ENCODE measurements at places on chromosomes 3 and 15.

- no peak for DNase-seq
Measured at GRCh38 chr3:112132554-112132953, 494 bp downstream of the GCSAM start.

DNA sequence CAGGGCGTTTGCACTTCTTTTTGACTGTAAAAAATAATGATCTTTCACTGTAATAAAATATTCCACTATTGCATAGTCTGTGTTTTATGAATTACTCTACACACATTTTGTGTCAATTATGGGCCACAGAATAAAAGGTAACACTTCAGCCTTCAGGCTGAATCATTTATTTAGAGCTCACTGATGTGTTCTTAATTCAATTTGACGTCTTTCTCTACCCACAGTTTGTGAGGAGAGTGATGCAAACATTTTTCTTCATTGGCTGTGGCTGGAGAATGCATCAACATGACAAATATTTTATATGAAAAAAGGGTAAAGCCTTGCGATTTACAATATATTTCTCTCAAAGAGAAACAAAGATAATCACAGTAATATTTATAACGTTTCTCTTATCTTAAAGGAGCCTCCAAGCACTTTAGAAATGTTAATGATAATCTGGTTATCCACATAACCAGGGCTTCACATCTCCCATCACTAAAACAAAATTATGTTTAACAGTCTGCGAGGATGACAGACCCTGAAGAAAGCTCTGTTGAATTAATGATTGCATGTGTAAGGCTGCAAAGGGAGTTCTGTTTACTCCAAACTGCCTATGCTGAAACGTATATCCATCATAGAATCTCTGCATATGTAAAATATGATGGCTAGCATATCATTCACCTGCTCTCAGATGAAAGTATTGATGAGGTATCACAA, 951.3 kb downstream of the ZPLD1 start:
- no peak for DNase-seq

- no peak for DNase-seq
Measured at GRCh38 chr3:99396651-99397275, 241.6 kb upstream of the COL8A1 start.

DNA sequence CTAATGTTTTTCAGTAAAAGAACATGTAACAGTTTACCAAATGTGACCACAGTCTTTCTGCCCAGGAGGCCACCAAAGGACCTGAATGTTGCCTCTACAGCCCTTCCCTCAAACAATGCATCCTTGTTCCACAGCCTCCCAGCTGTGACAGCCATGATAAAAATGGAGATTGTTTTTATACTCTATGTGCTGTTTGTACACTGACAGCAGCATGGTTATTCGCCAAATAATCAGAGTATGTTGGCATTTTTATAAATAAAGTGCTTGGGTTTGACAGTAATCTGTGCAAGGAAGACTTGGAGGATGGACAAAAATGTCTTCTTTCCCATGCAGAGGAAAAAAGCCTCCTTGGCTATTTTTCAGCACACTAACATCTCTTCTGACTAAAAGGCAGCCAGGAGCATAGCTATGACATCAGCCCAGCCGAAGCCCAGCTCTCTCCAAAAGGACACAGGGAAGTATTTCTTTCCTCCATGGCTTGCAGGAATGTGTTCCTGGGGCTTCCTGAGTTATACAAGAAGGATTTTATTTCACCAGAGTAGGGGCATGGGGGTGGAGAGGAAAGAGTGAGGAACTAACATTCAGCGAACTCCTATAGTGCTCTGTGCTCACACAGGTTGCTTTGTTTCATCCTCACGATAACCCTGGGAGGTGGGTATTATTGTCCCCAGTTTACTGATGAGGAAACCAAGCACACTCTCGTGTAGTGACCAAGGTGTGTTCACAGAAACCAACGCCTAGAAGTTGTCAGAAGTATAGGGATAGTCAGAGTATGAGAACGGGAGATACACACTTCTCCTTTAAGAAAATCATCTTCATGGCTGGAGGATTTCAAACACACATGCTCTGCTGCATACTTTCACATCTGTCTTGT, 339.7 kb downstream of the MECOM start:
- no peak for DNase-seq

DNA sequence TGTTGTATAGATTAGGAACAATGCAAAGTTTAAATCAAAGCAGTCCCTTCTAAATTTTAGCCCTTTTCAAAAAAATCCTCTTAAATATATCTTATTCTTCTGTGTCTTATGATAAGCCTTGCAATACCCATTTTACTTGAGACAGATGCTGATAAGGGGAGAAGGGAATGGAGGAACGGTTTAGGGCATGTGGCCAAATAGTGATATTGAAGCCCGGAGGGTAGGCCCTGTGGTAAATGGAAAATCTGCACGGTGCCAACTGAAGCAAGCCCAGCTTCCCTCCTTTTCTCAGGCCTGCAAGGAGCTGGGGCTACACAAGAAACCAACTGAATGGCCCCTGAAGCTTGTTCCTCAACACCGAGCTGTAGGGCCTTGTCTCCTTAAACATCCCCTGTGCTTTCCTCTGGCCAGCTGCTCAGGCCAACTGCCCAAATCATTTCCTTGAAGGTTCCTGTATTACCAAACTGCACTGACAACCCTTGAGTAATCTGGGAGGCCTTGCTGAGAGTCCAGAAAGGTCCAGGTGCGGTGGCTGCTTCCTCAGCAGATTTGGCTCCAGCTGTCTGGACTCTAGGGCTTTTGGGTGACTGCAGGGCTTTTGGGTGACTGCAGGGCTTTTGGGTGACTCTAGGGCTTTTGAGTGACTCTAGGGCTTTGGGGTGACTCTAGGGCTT, 67.2 kb downstream of the NCEH1 start:
- no peak for DNase-seq

- DNase-seq = no peak
Measured at GRCh38 chr3:108494906-108495531, 15.4 kb downstream of the MYH15 start.

DNA sequence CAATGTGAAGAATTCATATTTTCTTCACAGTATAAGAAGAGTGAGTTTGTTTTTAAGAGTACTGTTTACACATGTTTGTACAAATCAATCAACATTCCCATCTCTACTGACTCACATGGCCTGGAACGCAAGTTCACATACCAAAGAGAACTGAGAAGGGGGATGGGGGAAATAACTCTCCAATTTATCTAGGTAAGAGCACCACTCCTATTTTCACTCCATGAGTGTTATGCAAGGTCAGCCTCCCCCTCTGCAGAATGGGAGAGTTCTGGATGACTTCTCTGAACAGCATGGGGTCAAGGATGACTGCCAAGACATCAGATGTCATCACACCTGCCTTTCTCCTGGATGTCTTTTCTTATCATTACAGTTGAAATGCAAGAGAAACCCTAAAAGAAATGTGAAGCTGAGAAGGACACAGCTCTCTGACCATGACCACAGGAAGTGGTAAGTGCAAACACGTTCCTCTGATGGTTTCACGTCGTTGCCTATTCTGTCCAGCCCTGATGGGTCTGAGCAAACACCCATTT, 95.2 kb downstream of the SEMA6D start:
- no peak for DNase-seq

GRCh38 chr15:30929064-30929669, 25.5 kb downstream of the FAN1 start:
- DNase-seq = no peak

DNA sequence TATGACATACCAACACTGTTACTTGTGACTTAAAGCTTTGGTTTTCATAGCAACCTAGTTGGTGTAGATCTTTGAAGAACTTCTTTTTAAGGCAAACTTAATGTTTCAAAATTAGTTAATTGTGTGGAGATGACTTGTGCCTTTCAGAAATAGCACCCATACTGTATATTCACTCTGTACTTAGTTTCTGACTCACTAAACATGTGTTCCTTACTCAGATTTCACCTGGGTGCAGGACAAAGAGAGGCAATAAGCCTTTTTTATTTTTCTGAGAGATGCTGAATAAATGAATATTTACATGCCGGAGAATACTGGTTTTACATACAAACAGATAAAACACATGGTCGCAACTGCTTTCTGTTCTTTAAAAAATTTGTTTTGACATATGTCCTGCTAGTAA, 44.8 kb downstream of the SLC25A26 start:
- DNase-seq = no peak

DNA sequence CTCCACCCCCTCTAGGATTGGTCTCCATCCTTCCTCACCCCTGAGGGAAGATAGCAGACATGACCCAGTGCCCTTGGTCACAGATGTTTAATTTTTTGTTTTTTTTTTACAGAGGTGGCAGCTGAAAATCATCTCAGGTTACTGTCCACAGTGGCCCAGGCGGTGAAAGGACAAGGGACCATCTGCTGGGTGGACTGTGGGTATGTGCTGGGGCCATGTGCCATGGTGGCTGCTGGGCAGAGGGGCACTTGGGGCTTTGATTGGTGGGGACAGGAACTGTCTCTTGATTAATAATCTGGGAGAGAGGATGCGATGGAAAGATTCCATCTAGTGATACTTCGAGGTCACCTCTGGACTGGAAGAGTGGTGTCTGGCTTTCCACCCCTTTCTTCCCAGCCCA, 25.4 kb downstream of the PDIA5 start:
- no peak for DNase-seq

- peak; percentile 48 for DNase-seq
Measured at GRCh38 chr3:69739204-69740102, at the start of gene MITF. Gene MITF (plus strand): TSS chr3:69739464. CDS start chr3:69739598, 134 bp downstream.

DNA sequence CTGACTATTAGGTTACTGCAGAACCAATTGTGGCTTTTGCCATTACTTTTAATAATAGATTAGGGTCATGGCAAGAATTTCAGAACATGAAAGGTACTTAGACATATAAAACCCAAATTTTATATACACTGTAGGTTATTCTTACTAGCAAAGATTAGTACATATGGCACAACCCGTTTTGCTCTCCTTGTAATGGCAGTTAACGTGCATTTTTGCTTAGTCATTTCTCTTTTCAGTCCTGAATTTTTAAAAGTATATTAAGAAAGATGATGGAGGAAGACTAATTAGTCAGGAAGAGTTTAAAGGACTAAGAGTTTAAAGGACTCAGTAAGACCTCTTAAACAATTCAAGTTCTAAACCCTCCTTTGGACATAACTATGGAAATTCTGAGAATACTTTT, 114.0 kb downstream of the PEAK1 start:
- DNase-seq = no peak

DNA sequence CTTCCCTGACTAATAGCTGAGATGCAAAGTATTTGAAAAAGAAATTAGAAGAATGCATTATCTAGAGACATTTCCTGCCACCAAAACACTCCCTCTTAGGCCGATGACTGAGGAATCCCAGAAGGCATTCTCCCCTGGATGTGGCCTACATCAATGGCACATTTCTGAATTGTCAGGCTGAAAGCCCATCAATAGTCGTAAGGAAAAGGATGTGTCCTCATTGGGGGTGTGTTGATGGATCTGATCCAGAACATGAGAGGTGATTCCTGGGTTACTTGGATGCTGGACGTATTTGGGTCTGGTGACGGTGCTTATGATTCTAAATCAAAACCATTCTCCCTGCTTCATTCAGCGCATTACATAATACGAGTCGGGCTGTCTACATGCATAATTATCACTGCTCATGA, 216.9 kb upstream of the CDIN1 start:
- DNase-seq = no peak

- no peak for DNase-seq
Measured at GRCh38 chr15:67850994-67851571, 11.2 kb upstream of the RNU6-1 start.

DNA sequence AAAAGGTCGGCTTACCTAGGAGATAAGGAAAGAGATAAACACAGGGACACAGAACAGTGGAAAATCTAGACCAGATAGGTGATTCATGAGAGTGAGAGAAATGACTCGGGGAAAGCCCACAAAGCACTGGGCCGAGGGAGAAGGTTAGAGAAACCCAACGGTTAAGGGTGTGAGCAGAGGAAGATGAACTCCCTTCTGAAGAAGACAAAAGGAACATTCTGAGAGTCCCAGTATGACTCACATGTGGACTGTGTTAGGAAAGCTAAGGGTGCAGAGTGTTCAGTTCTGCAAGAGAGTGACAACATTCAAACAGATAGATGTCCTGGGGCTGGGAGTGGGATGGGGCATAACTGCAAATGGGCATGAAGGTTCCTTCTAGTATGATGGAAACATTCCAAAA, 83.0 kb downstream of the CNTN3 start:
- DNase-seq = no peak

DNA sequence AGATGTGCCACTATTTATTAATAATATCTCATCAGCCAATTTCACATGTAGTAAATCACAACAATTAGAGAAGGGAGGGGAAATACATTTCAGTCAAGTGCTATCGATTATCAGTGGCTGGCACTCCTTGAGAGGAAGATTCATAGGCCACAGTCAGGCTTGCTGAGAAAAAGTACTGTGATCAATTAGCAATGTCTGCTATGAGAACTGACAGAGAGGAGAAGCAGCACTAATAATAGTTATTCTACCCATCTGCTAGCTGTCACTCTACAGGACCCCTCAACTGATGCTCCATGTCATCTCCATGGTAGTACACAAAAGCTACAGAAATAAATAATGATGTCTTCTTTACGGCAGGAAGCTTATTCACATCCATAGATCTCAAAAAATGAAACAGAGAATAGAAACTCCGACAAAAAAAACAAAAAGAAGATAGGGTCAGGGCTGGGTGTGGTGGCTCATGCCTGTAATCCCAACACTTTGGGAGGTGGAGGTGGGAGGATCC, 351.3 kb downstream of the FOXP1 start:
- no peak for DNase-seq

- DNase-seq = no peak
Measured at GRCh38 chr3:190320594-190321362, 1.5 kb downstream of the CLDN1 start.

- no peak for DNase-seq
Measured at GRCh38 chr3:9862391-9863057, 17.5 kb downstream of the CIDEC start.

DNA sequence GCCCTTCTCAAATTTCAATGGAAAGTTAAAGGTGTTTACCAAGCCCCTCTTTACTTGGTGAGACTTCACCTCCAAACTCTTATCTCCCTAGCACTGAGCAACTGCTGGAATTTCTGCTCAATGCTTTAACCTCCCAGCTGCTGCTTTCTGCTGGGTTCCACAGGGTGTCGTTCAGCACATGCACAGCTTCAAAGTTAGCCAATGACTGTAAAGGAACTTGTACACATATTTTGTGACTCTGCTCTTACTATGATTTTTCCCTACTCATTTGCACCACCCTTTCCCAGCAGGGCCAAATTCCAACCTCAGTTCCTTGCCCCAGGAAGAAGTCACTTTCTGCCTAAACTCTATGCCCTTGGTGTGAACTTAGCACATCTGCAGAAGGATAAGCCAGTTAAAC, 89.7 kb downstream of the ULK4 start:
- DNase-seq = no peak

GRCh38 chr3:150005243-150006112, 34.8 kb upstream of the PFN2 start:
- no peak for DNase-seq

DNA sequence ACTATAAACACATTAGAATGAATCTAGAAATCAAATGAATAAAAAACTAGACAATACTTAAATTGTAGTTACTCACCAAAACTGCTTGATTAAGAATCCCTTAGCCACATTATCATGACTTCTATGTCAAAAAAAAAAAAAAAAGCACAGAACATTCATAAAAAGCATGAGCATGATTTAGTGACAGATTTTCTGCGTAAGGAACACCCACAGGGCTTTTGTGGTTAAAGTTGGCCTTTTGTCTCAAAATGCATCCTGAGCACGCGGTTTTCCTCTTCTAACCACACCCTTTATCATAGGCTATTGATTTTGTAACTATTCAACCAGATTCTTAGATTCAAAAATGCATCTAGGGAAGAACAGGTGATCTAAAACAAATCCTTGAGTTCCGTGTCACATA, 334.0 kb upstream of the NR2F2 start:
- DNase-seq = no peak
